ENCODE measurements at places on chromosomes 5 and 9.
A peak's percentile ranks its signal among the peaks of the same experiment; 100 is the strongest.

DNA sequence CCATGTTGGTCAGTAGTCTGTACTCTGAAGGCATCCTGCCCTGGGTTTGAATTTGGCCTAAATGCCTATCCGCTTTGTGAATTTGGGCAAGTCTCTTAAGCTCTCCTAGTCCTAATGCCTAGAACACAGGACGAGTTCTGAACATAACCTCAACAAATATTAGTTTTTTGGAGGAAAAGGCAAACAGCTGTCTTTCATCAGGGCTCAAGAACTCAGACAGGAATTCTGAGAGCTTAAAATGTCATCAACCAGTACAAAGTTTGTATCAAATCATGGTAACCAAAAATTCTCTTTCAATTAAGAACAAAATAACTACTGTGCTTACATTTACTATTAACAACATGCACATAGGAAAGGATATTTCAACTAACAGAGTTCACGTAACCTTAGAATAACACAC is 182.5 kb upstream of the PPP1R2B start:
- DNase-seq = no peak

GRCh38 chr5:7811715-7812114 is 39.2 kb downstream of the CFAP90 start:
- DNase-seq = no peak

GRCh38 chr5:58060996-58061395 is 398.9 kb downstream of the PLK2 start:
- no peak for DNase-seq

- no peak for DNase-seq
Observed at GRCh38 chr5:153690236-153690635, 199.8 kb downstream of the GRIA1 start.

GRCh38 chr5:5739490-5739945 is 317.0 kb downstream of the ICE1 start:
- DNase-seq = no peak

GRCh38 chr5:87946271-87946670 is 322.4 kb downstream of the TMEM161B start:
- no peak for DNase-seq

- DNase-seq = no peak
Observed at GRCh38 chr5:150609843-150610584, 30.4 kb upstream of the SYNPO start.

GRCh38 chr9:85178474-85178873 is 508.9 kb downstream of the NTRK2 start:
- peak; percentile 44 for DNase-seq

GRCh38 chr9:81389569-81389993 is 299.8 kb downstream of the TLE1 start:
- no peak for DNase-seq

DNA sequence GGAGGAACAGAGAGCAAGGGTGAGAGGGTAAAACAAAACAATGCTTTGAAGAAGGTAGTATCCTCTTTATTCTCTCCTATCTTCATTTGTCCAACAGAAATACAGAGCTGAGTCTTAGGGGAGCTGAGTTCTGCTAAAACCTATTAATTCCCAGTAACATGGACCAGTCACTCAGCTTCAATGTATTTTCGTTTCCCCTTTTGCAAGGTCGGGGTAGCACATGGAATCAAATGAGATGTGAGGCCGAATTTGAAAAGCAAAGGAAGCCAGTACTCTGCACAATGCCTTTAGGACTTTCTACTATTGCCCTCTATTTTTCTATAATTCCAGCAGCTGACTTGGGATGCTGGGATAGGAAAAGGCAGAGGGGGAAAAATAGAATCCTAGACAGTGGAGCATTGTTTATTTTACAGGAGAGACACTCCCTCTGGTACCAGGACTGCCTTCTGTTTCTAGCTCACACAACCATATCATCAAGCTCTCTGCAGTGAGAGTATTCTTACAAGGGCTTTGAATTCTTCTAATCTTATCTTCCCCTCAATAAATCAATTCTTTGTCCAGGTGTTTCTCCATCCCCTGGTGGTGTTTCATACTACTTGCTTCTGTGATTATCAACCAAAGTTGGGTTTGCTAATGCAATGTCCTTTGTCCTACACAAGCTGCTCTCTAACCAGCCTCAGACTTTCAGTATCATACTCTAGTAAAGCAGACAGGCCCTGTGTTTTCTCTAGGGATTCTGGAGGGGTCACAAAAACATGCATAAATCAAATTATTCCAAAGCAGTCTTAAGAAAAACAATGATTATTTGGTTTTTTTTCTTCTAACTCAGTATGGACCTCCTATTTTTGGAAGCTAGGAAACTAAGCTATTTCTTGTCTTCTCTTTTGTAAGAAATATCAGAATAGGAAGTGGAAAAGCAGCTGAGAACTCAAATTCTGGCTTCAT is 341.5 kb downstream of the OSTF1 start:
- DNase-seq = no peak

DNA sequence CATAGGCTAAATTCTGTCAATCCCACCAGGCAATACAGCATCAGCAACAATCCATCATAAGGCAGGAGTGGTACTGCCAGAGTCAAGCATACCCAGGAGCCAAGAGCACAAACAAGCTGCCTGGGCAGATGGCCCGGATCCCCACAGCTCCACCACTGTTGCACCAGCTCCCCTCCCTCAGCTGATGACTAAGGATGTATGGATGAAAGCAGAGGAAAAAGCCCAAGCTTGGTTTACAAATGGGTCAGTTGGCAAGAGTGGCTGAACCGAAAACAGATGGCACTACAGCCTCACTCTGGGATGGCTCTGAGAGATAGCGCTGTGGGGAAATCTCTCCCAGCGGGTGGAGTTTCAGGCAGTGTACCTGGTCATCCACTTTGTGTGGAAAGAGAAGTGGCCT is 29.4 kb downstream of the DROSHA start:
- no peak for DNase-seq
